ENCODE measurements at places on chromosomes 7 and 10.

GRCh38 chr10:13347043-13347499 lies 1.0 kb downstream of the SEPHS1 start:
- peak; percentile 45 for DNase-seq

GRCh38 chr10:633279-634245 lies 55.9 kb downstream of the DIP2C start:
- no peak for DNase-seq

DNA sequence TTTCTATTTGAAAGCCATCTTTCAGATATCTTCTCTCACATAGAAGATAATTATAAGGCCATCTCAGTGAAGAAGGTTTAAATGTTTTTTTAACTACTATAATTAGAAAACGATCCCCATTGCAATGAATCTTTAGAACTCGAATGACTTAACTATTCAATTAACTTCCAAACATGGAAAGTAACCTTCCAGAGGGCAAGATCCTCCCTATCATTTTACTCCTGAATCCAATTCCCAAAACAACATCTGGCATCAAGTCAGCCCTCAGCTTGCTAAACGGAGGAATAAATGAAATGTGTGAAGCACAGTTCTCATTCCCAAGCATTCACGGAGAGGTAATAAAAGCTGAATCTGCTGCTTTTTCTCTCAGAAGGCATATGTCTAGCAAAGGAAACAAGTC lies 293.4 kb downstream of the PLXDC2 start:
- no peak for DNase-seq

DNA sequence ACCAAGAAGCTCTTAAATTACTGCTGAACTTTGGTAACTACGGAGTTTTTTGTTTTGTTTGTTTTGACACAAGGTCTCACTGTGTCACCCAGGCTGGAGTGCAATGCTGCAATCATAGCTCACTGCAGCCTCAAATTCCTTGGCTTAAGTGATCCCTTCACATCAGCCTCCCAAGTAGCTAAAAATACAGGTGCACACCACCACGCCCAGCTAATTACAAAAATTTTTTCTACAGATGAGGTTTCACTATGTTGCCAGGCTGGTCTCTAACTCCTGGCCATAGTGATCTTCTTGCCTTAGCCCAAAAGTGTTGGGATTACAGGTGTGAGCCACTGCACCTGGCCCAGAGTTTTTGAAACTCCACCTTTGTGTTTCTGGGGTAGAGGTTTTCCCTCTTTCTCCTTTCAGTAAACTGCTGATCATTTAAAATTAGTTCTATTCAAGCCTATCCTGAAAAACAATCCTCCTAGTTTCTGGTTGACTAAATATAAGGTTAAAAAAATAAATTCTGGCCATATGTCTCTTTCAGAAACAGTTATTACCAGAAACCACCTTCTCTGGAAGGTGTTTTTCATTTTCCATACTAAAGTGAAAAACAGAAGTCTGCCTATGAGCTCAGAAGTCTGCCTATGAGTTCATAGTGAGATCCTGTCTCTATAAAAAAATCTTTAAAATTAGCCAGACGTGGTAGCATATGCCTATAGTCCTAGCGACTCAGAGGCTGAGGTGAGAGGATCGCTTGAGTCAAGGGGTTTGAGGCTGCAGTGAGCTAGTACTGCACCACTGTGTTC lies 63.9 kb downstream of the VOPP1 start:
- DNase-seq: no peak

DNA sequence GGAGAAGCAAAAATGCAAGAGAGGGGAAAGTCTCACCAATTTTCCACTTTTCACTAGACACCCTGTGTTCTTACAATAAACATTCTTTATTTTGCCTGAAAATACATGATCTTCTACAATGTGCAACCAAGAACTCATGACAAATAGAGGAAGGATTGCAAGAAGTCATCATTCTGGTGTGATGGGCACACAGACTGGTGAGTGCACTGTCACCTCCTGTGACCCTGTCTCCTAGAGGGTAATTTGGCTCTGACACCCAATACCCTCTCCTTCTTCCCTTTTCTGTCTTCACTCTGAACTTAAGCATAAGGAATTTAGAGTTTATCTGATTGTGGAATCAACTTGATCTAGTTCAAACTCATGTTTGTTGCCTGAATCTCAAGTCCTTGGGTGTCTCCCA lies 153.7 kb downstream of the SH2D4B start:
- DNase-seq: no peak

- no peak for DNase-seq
Observed at GRCh38 chr10:119466076-119466475, 76.4 kb downstream of the RGS10 start.

- DNase-seq: no peak
Observed at GRCh38 chr7:105644937-105645336, 63.6 kb upstream of the EFCAB10 start.
